Right hindlimb (tissue), 1 donor: ENCODE measurements at places on chromosomes 7 and 10.
A peak's percentile ranks its signal among the peaks of the same experiment; 100 is the strongest.

- DNase-seq, result peak; percentile 84
Measured at GRCh38 chr10:124560377-124561105, 98.9 kb downstream of the LHPP start.

- no peak for DNase-seq
Measured at GRCh38 chr10:61098966-61099365, 155.0 kb upstream of the RHOBTB1 start.

DNA sequence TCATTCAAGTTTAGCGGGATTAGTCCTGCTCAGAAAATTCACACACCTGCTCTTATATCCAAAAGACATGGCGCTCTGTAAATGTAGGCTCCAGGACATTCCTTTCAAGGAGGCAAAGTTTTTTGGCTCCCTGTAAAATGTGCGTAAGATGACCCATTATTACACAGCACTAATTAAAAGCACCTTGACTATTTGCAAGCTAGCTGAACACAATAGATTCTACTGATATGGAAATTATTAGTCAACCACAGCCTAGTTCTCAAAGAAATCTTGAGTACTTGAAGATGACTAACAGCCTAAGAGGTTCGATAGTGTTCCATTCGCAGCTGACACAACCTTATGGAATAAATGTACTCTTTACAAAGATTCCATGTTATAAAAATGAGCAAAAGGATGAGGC is 175.2 kb downstream of the BMPER start:
- DNase-seq, result no peak

- DNase-seq, result peak; percentile 47
Measured at GRCh38 chr7:116525298-116525912, 569 bp downstream of the CAV1 start.

GRCh38 chr7:148835854-148836253 is 48.2 kb downstream of the EZH2 start:
- DNase-seq, result no peak

- DNase-seq, result no peak
Measured at GRCh38 chr7:139362302-139362701, 2.6 kb downstream of the LUC7L2 start.

DNA sequence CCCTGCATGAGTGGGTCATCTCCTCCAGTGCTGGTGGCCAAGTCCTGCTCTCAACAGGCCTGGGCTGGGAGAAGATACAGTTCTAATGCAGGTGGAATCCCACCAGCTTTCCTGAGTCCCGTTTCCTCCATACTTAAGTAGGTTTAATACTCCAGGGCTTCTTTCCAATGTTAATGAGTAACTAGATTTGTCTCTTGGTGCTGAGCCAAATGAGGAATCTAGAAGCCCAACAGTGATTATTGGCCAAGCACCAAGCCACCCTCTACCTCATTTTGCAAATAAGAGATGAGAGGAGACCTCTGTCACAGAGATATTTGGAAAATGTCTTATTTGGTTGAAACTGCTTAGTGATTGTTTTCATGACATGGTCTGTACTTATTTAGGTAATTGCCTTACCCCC is 37.1 kb downstream of the STARD3NL start:
- DNase-seq, result no peak

DNA sequence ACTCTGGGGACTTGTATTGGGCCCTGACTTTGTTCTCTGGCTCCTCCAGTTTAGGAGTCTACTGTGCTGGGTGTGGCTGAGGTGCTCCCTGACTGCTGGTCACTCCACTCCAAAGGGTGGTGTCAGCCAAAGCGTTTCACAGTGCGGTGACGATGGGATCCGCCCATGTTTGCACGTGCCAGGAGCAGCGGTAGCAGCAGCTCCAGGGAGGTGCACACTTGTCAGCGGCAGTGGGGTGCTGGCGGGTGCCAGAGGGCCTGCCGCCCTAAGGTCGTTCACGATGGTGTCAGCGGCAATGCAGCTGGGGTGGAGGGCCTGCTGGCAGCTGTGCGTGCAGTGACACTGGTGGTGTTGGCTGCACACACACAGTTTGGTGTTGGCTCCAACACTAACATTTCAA is 268.5 kb upstream of the AKR1E2 start:
- DNase-seq, result no peak
